NCI-H1048 (cell line): ENCODE measurements at places on chromosomes 4 and X.

DNA sequence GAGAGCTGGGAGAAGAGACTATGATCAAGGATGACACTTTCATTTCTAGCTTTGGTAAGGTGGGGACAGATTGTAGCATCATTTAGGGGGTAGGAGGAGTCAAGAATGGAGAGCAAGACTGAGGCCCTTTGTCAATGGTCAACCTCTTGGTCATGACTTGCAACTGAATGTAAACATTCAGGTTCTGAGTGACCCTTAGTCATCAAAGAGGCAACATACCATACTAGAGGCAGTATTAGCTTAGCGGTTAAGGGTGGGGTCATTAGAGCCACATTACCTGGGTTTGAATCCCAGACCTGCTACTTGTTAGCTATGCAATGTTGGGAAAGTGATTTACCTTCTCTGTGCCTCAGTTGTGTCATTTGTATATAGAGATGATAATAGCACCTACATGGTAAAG lies 76.5 kb downstream of the MED28 start:
- no peak for DNase-seq

DNA sequence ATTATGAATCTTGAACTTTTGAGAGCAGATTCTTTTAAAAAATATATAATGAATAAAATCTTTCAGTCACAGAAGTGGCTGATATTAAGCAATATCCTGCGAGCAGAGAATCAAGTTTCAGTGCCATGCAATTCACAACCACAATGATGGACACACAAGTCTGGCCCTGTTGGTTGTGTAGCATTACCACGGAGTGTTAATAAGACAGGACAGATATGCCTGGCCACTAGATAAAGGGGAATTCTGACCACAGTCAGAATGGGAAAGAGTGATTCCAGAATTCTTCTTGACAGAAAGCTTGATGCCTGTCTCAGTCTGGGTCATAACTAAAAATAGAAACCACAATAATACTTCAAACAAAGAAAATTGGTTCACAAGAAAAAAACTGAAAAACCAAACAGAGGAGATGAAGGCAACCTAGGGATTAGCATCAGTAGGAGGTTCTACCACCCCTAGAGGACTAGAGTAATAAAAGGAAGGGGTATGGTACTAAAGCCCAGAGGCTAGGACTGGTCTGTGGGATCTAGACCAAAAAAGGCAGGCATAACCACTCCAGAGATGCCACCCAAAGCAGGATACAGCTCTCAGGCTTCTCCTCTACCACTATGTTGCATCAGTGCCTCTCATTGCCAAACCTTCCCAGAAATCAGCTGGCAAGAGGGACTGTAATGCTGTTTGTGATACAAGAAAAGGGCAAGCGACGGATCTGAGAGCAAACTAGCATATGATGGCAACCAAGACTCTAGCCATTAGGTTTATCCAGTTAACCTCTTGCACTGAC lies 59.0 kb downstream of the RNF150 start:
- no peak for DNase-seq

GRCh38 chr4:112318239-112319142 lies 21.3 kb downstream of the ALPK1 start:
- no peak for DNase-seq

- DNase-seq, result no peak
Measured at GRCh38 chr4:55868581-55869090, 15.2 kb downstream of the EXOC1 start.

- no peak for DNase-seq
Measured at GRCh38 chr4:100838286-100838685, 320.5 kb upstream of the EMCN start.

DNA sequence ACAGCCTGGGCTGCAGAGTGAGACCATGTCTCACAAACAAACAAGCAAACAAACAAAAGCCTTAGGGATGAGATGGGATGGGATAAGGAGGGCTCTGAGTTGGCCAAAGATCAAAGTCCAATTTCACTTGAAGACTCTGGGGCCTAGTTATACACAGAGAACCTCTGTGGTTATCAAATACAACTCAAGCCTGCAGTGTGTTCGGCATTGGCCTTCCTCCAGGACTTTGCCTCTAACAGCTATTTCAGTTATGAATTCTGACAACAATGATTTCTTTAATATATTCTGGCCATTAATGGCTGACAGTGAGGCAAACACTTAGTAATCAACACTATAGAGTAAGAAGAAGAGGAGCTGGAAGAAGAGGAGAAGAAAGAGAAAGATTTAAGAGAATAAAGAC lies 171.1 kb downstream of the PDGFRA start:
- DNase-seq, result no peak

DNA sequence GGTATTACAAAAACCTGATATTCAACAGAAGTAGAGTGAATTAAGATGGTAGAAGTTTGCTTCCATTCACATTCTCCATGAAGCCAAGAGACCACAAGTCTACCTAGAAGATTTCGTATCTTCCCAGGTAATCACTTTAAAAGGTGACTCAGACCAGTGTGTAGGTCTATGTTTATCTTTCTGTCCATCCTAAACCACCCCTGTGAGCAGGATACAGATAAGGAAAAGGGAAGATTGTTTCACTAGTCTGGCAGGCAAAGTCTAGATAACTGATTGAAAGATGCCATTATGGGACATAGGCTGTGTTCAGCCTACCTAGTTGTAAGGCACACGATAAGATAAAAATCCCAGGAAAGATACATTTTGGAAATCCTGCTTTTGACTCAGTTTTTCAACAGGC lies 244.3 kb upstream of the NWD2 start:
- no peak for DNase-seq

DNA sequence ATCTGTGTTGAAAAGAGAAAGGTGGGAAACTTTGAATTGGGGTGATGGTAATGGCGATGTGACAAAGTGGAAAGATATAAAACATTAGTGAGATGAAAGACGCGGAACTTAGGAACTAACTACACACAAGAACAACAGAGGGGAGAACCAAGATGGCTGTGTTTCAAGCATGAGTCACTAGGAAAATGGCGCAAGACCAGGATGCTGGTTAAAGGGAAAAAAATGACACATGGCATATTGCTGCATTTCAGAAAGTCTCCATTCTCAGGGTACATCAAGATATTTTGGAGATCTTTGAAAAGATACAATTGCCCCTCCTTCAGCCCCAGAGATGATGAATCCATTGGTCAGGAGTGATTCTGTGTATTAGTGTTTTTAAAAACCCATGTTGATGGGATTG lies 164.4 kb downstream of the FBXO8 start:
- no peak for DNase-seq

GRCh38 chrX:73214426-73215094 lies at the start of gene NAP1L2:
Gene NAP1L2 (minus strand): TSS chrX:73214851. CDS start chrX:73214492, 359 bp downstream.
- DNase-seq, result no peak

- no peak for DNase-seq
Measured at GRCh38 chr4:115165503-115165902, 52.1 kb upstream of the NDST4 start.

DNA sequence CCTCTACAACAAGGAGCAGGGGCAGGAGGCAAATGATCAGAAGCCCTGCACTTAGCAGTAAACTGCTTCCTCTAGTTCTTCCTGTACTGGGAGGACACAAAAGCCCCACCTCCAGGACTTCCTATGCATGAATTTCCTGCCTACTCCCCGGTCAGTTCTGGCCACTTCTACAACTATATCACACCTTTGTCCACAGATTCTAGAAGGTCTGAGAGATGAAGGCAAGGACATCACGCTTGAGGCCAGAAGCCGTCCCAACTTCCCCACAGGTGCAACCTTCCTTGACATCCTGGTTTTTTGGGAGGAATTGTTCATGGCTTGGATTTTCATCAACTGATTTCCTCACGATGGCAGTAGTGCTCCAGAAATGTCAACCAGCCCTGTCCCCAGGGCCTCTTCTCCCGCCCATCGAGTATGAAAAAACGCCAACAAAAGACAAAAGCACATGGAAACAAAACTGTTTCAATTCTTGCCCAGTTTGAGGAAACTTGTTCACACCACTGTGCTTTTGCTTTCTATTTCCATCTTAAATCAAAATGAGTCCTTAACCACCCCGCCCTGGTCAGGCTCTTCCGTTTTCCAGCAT lies 206.5 kb upstream of the STK26 start:
- no peak for DNase-seq

DNA sequence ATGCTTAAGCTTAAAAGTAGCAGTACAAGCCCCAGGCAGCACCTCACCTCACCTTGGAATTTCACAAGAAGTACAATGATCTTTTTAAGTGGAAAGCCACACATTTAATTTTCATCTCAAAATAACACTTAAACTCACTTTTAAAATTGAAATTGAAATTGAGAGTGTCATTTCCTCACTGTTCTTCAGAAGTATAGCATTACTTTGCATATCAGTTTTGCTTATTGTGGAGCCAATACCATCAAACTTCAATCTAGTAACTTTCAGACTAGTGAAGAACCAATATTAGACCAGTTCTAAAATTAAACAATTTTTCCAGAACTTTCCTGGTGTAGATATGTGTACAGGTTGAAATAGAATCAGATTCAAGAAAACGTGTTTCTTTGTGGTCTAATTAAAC lies 242.4 kb downstream of the NDST4 start:
- no peak for DNase-seq

GRCh38 chrX:47623540-47624027 lies 3.9 kb upstream of the SYN1 start:
- peak; percentile 61 for DNase-seq

DNA sequence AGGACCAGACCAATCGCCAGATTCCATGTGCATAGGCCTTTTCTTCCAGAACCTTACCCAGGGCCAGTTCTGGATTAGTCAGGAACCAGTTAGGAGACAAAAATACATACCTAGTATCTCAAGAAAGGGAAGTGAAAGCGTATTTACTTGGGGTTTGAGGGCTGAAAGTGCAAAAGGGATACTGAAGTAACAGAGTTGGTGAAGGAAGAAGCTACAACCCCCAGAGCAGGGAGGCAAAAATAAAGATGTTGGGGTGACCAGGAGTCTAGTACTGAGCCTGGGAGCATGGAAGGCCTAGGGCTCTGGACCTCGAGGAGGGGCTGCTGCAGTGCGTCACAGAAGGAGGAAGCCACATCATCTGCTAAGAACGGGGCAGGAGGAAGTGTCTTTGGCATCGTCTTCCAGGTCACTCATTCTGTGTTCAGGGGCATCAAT lies 38.3 kb downstream of the TKTL1 start:
- no peak for DNase-seq
